ENCODE measurements at places on chromosomes 7 and 10.

- DNase-seq: peak; percentile 68
Measured at GRCh38 chr7:38463277-38464225, 167.6 kb downstream of the AMPH start.

DNA sequence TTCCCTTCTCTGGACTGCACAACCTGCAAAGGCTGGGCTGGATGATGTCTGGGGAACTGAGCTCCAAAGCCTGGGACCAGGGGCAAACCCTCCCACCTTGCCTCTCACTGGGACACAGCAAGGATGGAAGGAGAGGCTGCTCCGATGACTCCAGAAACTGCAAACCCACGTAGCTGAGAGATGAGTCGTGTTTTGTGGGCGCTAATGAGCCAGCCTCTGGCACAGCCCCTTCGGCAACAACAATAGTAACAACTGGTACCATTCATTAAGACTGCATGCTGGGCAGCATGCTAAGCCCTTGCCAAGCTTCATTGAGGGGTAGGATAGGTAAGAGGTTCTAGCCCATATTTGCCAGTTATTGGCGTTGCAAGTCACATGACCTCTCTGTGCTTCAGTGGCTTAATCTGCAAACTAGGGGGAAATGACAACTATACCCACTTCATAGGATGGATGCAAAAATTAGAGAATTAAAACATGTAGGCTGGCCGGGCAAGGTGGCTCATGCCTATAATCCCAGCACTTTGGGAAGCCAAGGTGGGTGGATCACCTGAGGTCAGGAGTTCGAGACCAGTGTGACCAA lies 145.9 kb downstream of the SH3PXD2A start:
- no peak for DNase-seq

DNA sequence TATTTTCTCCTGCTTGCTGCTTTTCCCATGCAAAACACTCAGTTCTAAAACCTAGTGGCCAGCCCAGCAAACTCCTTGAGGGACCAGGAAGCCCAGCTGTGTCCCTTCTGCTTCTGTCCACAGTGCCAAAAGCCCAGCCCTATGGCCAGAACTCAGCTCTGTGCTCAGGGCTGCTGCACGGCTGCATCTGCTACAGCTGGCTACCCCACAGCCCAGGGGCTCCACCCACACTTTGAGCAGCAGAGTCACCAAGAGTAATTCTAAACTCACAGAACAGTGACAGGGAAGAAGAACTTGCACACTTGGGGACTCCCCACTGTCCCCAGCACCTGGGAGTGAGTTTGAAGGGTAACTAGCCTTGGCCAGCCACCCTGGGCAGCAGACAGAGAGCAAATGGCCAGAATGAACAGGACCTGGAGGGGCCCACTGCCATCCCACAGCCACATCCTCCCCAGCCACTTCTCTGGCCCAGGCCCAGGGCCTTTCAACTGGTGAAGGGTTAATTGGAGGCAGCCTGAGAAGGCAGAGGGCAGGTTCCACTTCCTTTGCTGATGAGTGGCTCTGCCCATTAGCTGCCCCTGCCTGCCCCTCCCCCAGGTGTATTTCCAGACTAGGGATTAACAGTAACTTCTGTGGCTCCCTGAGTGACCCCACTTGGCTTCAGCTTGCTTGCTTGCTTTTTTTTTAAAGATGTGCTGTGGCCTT lies 28.1 kb upstream of the TRIM8 start:
- DNase-seq: no peak

DNA sequence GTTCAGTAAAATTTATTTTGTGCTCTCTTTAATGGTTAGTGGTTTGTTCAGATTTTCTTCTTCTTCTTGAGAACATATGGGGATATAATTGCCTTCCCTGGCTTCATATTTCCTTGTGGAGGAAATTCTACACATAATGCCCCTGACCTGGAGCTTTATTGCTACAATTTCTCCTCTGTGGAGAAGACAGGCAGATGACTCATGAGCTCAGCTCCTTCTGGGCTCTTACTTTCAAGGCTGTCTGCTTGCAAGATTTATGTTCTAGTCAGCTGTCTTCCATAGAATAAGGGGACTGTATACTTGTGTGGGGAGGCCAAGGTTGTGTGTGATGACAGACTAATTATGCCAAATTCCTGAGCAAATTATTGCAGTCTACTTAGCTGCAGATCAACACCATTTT lies 1.6 kb downstream of the LRRD1 start:
- no peak for DNase-seq

- DNase-seq: no peak
Measured at GRCh38 chr10:32143302-32143847, 87.2 kb upstream of the KIF5B start.

DNA sequence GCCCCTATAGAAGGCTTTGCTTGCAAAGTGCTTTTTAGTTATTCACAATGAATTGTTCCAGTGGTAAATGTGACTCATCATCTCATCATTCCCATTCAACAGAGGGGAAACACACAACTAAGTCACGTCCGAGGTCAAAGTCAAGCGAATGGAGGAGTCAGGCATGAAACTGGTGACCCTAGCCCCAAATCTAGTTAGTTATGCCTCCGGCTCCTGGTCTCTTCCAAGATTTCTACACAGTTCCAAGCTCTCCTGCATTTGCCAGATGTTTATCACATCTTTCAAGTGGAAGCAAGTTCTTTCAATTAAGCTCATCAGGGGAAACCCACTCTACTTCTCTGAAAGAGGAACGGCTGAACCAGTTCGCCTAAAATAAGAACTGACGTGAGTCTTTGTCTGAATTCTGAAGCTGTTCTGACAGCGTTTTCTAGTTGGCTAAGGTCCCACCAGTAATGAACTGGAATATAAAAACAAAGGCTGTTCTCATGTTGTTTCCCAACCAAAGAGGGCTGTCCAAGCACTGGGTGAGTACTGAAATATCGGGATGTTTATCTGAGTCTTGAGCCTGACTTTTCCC lies 140.9 kb upstream of the NRBF2 start:
- no peak for DNase-seq

- DNase-seq: no peak
Measured at GRCh38 chr7:7321681-7322080, 139.3 kb downstream of the C1GALT1 start.

DNA sequence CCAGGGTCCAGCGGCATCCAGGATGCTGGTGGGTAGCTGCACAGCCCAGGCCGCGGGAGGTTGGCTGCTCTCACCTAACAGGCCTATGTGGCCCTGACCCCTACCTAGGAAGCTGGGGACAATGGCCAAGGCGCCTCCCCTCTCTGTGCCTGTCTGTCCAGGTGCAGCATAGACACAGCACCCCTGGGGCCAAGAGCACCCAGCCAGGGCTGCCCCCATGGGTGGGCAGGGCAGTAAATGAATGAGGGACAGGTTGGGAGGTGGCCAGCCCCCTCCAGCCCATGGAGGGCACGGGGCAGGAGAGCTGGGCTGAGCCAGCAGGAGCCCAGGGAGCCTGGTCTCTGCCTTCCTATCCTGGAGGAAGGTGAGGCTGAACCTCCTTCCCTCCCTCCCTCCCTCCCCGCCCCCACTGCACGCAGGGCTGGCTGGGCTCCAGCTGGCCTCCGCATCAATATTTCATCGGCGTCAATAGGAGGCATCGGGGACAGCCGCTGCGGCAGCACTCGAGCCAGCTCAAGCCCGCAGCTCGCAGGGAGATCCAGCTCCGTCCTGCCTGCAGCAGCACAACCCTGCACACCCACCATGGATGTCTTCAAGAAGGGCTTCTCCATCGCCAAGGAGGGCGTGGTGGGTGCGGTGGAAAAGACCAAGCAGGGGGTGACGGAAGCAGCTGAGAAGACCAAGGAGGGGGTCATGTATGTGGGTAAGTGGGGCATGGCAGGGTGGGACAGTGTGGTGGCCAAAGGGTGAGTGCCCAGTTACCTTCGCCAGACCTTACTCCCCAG lies at the start of gene SNCG:
Gene SNCG (plus strand): TSS at position 484 of the 785 bp plus-strand sequence. CDS start 99 bp downstream, at position 583.
- DNase-seq: no peak

Data from activated T-cell treated with anti-CD3 and anti-CD28 coated beads for 4 hours (primary cell).